ENCODE measurements at places on chromosomes 2 and 18. TPM values are rescaled to one million over a fixed set of nuclear protein-coding genes. Genes with fewer than 3 reads are reported as not detected.
A peak's percentile ranks its signal among the peaks of the same experiment; 100 is the strongest.

The LYPD1 gene
- 0.02 TPM for polyA plus RNA-seq

- no peak for DNase-seq
These were observed 635.2 kb downstream of the DPP10 start for GRCh38 chr2:115077626-115078025.

The DCDC2C gene
- not detected for polyA plus RNA-seq

The TMEFF2 gene
- not detected for polyA plus RNA-seq

The BARD1 gene
- 4.6 TPM for polyA plus RNA-seq

GRCh38 chr2:24571828-24572442 lies 80.9 kb downstream of the NCOA1 start:
- DNase-seq: no peak

DNA sequence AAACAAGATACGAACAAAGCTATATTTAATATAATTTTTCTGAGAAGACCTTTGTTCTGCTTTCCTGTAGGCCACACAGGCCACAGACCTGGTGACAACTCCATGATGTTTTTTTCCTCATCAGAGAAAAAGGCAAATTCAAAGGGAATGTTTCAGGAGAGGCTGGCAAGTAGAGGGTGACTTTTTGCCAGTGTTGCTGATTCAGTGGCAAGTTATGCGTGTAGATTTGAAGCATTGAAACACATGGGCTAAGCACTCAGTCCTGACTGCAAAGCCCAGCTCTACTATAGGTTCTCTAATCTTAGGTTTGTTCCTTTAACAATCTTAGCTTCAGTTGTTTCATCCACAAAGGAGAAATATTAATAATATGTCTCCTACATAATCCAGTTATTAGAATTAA lies 499.8 kb downstream of the SUCLG1 start:
- no peak for DNase-seq

DNA sequence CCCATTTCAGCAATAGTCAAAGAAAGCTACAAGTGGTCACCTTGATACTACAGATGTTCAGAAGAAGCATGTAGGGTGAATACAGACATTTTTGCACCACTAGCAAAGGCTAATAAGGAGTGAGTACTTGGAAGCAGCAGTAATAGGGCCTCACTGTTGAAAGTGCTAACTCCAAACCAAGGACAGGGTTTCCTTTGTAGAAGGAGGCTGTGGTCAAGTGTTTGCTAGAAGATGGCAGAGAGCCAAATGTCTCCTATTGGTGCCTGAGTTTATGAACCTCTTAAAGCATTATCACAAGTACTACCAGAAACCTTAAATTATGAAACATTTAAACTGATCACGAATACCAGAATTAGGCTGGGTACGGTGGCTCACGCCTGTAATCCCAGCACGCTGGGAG lies 308.1 kb downstream of the ZEB2 start:
- no peak for DNase-seq

- no peak for DNase-seq
These were observed 106.0 kb downstream of the DTNB start for GRCh38 chr2:25567406-25567805.

The SCN3A gene
- polyA plus RNA-seq: not detected

GRCh38 chr2:158936978-158937377 lies 31.5 kb upstream of the TANC1 start:
- peak; percentile 52 for DNase-seq

GRCh38 chr2:100198461-100199230 lies 56.3 kb upstream of the AFF3 start:
- no peak for DNase-seq

- DNase-seq: no peak
These were observed 51.3 kb downstream of the DDX1 start for GRCh38 chr2:15642815-15643500.

DNA sequence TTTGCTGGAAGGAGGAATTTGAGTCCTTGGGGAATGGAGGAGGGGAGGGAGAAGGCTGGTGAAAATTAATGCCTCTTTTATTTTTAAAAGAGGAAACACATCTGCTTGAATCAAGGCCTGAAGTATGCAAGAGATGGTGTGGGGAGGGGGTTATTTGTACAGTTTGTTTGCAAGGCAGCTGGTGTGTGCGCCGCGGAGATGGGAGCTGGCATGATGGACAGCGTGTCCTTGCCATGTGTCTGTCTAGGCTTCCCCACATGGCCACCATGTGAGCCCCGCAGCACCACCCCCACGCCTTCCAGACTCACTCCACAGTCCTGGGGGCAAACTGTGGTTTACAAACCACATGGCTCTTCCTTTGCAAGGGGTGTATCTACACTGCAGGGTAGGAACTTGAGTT lies 154.8 kb upstream of the APCDD1 start:
- DNase-seq: no peak

The EFR3B gene
- polyA plus RNA-seq: 0.09 TPM

- no peak for DNase-seq
These were observed 15.2 kb downstream of the PAX3 start for GRCh38 chr2:222283634-222284033.

The CNDP1 gene
- not detected for polyA plus RNA-seq

The KCNG3 gene
- not detected for polyA plus RNA-seq

- DNase-seq: no peak
These were observed 18.1 kb upstream of the SPP2 start for GRCh38 chr2:234032279-234032856.

Data from keratinocyte (primary cell).